ENCODE measurements at places on chromosomes 2 and 18. TPM values are rescaled to one million over a fixed set of nuclear protein-coding genes. Genes with fewer than 3 reads are reported as not detected.

The GPR45 gene
- total RNA-seq = not detected

The GALNT5 gene
- total RNA-seq = 77.8 TPM

The SERPINB2 gene
- total RNA-seq = 39.2 TPM

The TRABD2A gene
- total RNA-seq = 4.8 TPM

The HOXD12 gene
- total RNA-seq = 1.9 TPM

The IWS1 gene
- total RNA-seq = 23.4 TPM

The POTEJ gene
- total RNA-seq = 0.24 TPM

The OXER1 gene
- total RNA-seq = 3.9 TPM

The SLC14A1 gene
- total RNA-seq = 15.2 TPM

The CDH19 gene
- total RNA-seq = 6.7 TPM

The CRYGD gene
- not detected for total RNA-seq

The C2orf78 gene
- total RNA-seq = 1.7 TPM

The KLHL41 gene
- 0.72 TPM for total RNA-seq

The M1AP gene
- 1.9 TPM for total RNA-seq

The GULP1 gene
- total RNA-seq = 64.3 TPM

Data from umbilical cord (tissue), 2 donors.